ENCODE measurements at places on chromosomes 2 and 18.

GRCh38 chr18:13382954-13383827 lies 164.6 kb downstream of the LDLRAD4 start:
- no peak for DNase-seq

DNA sequence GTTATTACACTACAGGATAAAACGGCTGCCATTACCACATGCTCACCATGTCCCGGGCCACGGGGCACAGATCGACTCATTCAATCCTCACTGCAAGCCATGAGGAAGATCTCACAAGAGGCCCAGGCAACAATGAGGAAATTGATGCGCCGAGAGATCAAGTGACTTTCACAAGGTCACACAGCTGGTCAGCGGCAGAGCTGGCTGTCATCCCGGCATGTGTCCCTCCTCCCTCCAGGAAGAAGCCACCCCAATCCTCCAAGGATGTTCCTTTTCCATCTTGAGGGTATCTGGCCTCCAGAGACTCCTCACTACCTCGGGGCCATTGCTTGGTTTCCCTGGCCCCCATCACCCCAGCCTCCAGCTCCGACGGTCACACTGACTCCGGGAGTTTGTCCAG lies 65.3 kb upstream of the GLI2 start:
- DNase-seq = no peak

DNA sequence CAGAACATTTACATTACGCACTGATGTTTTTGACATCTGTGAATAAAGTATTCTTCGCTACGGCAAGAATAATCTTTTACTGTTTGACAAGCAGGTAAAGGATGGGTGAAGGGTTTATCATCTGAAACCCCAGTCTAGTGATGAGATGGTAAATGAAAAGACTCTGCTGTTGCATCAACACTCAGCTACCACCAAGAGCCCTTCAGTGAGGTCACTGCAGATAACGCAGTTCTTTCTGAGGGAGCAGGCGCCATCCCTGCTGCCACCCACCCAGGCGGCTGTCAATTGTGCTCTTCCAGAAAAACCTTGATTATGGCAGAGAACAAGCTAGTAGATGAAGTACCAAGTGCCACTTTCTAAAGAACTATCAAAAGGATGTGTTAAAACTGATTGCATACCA lies 58.7 kb downstream of the ABCG8 start:
- DNase-seq = no peak

- DNase-seq = no peak
Measured at GRCh38 chr2:9697909-9698308, 67.1 kb upstream of the YWHAQ start.
